ENCODE measurements at places on chromosomes 1 and 21.

DNA sequence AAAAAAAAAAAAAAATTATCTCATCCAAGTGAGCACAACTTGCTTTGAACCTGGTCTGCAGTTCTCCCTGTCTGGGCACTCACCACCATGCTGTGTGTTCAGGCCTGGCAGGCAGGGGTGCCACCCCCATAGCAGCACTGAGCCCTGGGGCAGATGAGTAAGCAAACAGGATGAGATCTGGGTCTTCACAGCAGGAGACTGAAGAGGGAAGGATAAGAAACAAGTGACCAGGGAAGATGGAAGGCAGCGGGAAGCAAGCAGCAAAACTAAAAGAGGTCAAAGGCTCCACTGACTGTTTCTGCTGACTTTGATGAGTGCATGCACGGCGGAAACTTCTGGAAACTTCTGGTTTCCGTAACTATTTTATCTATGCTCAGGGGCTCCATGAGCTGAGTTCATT, 133.5 kb upstream of the SOD1 start:
- no peak for DNase-seq

DNA sequence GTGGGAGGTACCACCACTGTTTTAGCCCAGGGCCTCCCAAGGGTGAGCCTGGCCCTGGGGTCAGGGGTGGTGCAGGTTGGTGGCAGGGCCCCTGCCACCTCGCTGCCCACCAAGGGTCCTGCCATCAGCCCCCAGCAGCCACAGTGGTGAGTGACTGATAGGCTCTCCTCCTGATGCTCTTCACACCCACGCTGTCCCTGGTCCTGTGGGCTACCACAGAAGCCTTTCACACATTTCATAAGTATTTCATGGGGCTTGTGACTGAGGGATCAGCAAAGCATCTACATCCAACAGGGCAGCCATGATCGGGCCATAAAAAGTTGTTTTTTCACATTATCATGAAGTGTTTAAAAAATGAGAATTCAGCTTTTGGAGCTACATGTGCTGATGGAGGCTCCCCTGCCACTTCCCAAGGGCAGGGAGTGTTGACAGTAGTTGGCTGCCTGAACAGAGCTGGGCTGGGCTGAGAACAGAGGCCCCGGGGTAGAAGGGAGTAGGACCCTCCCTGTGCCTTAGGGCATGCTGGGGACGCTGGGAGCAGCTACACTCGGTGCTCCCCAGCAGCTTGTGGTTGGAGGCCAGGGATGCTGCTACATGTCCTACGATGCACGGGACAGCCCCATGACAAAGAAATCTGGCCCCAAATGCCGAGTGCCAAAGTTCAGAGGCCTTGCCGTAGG, 73.1 kb upstream of the TMEM51 start:
- no peak for DNase-seq

GRCh38 chr1:220363196-220363837, 91.1 kb upstream of the RAB3GAP2 start:
- DNase-seq, result no peak

DNA sequence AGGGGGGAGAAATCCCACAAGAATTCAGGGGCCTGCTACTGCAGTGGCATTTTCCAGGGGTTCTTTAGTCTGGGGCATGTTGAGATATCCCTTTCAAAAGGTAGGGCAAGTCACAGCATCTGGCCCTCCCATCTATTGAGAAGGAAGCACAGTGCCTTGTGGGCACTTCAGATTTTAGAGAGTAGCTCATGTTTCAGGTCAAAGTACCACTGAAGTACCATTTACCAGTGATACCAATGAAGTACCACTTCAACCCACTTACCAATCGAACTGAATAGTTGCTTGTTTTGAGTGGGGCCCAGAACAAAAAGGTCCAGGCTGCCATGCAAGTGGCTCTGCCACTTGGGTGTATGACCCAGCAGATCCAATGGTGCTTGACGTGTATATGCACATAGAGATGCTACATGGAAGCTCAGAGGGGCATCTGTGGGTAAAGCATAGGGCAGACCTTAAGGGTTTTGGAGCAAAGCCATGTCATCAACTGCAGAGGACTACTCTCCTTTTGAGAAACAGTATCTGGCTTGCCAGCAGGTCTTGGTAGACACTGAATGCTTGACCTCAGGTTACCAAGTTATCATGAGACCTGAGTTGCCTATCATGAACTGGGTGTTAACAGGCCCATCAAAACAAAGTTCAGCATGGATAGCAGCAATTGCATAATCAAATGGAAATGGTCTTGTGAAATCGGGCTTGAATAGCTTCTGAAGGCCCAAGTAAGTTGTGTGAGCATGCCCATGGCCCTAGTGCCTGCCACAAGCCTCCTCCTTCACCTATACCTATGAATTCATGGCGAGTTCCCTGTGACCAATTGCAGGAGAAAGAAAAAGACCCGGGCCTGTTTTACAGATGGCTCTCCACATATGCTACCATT, 23.5 kb downstream of the PLA2G2D start:
- DNase-seq, result no peak

GRCh38 chr1:192764675-192765074, 44.2 kb upstream of the RGS2 start:
- no peak for DNase-seq

GRCh38 chr1:119651641-119652040, 3.6 kb upstream of the ZNF697 start:
- DNase-seq, result no peak

DNA sequence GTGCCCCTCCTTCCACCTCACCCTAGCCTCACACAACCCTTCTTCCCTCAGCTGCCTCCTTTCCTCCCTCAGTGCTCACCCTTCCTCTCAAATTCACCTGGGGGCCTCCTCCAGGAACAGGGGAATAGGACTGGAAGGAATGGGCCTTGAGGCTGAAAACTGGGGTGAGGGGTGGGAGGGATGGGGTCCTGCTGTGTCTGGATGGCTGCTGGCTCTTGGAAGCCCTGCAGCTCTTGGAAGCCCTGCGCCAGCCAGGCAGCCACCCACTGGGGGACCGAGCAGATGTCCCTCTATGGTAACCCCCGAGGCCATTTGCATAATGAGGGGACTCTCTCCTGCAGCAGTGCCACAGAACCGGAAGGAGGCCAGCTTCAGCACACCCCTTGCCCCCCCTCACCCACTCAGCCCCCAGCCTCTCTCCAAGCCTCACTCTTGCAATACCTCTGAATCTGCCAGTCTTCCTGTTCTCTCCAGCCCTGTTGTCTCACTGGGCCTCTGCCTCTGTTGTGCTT, 85.2 kb downstream of the KIRREL1 start:
- DNase-seq, result no peak

GRCh38 chr1:175818929-175819328, 75.5 kb upstream of the TNR start:
- no peak for DNase-seq

DNA sequence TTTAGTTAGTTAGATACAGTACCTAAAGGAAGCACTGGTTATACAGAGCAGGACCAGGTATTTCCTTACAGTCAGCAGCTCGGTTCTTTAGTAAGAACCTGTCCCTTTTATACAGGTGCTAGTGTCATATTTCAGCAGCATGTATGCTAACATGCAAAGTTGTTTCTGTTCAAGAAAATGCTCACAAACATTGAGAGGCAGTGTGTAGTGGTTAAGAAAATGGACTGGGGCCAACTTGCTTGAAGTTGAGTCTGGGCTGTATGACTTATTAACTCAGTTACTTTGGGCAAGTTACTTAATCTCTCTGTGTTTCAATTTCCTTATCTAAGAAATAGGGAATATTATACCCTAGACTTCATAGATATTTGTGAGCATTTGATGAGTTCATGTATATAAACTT, 31.1 kb downstream of the AK4 start:
- DNase-seq, result no peak

DNA sequence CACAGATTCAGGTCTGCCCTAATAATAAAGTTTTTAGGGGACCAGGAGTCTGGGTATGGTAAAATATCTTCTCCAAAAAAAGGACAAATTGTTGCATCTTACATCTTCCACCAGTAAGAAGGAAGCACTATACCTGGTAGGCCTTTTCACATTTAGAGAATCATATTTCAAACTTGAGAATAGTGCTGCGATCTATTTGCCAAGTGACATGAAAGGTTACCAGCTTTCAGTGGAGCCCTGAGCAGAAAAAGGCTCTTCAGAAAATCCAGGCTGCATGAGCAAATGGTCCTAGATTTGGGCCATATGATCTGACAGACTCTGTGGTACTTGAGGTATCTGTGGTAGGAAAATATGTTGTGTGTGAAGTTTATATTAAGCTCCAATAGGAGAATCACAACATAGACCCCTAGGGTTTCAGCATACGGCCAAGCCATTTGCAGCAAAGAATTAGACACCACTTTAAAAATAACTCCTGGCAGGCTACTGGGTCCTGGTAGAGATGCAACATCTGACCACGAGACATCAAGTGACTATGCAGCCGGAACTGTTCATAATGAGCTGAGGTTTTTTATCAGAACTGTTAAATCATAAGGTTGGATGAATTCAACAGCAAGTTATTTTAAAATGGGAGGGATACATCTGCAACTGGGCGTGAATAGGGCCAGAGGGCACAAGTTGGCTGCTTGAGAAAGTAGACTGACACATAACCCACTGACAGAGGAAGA, 38.6 kb upstream of the CCDC190 start:
- DNase-seq, result no peak

DNA sequence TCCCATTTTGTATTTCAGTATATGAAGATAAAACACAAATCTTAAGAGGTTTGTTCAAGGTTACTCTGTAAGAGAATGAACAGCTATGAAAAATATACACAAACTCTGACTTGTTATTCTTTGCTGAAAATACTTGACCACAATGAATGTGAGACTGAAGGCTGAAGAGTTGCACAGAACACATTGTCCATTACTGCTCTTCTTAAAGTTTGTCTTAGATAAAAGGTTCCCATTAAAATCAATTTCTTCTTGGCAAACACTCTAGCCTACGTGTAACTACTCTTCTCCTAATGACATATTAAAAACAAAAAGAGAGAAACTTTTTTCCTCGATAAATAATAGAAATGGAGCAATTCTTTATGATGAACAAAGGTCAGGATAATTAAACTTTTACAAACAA, 45.2 kb upstream of the RABGAP1L start:
- DNase-seq, result no peak

DNA sequence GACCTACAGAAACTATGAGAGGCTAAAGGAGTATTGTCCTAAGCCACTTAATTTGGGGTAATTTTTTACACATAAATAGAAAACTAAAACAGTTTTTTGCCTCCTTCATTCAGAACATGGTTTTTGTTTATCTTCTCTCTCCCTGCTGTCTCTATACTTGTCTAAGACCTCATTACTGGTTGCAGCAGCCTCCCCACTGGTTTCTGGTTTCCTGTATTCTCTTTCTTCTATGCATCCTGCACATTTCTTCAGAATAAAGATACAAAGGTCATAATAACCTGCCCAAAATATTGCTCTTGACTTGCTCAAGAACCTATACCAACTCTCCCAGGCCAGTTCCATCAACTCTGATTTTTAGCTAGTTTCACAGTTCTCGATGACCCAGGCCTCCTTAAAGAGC, 19.8 kb upstream of the BOLA1 start:
- DNase-seq, result no peak

- no peak for DNase-seq
Measured at GRCh38 chr1:201556841-201557571, 18.1 kb downstream of the NAV1 start.

DNA sequence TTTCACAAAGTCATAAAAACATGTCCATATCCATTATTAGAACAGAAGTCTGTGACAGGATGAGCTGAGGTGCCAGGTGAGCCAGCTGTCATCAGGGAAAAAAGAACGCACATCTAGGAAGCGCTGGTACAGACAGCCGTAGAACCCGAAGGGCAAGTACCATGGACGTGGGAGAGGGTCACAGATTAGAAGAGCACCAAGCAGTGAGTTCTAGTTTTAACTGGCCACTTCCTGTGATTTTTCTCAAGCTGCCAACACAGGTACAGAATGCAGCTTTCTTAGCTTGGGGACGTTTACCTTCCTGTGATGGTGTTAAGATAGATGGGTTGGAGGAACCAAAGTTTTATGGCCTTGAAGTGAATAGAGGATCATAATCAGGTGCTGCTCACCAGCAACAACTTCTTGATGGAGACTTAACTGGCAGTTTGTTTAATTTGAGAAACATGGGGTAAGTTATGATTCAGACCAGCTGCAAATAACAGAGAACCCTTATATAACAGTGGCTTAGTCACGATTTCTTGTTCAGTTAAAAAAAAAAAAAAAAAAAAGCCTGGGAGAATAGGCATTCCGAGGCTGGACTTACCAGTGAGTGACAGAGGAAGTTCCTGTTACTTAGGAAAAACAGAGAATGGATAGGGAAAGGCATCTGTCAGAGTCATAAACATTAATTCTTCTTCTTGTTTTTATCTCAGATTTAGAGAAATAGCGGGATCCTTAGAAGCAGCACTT, 30.9 kb downstream of the AGT start:
- no peak for DNase-seq

GRCh38 chr1:18752409-18752808, 107.1 kb downstream of the TAS1R2 start:
- no peak for DNase-seq

GRCh38 chr1:239457491-239458143, 71.2 kb downstream of the CHRM3 start:
- DNase-seq, result no peak

GRCh38 chr1:8578132-8578877, 239.1 kb downstream of the RERE start:
- DNase-seq, result peak; percentile 34

- DNase-seq, result no peak
Measured at GRCh38 chr1:87236585-87236984, 92.1 kb upstream of the LMO4 start.

- DNase-seq, result no peak
Measured at GRCh38 chr21:39006571-39007311, 176.5 kb downstream of the PSMG1 start.

DNA sequence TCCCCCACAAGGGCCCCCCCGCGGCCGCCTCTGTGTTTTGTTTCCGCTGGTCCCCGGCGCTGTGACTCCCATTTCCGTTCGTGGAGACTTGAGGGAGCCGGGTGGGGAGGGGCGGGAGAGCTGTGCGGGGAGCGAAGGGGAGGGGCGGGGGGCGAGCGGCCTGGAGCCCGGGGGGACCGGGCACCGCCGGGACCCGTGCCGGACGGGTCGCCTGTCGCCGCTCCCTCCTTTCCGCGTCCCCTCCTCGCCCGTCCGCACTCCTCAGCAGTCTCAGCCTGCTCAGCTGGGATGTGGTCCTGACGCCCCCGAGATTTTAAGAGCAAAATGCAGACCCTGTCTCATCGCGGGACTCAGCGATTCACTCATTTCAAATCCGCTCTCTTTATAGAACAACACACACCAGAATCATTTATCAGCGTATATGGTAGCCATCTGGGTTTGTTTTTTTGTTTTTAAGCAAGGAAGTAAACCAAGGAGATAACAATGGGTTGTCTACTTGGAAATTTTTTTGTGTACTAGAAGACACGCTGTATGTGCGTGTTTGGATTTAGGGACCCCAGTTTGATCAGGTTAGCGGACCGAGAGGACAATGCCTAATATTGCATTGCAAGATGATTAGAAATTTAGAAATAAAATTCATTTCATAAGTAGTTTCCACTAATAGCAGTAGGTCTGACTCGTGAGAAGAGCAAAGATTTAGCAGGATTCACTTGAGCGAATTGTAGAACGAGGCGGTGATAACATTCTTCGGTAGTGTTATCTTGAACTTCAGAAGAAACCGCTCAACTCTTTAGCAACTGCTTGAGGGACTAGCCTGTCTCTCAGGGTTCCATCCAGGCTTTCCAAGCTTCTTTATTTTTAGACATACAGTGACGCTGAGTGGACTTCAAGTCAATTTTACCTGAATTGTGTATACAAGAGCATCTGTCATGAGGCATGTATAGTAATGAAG, 1.1 kb downstream of the GABPA start:
- DNase-seq, result peak; percentile 88

GRCh38 chr1:91732291-91733107, 153.5 kb downstream of the TGFBR3 start:
- no peak for DNase-seq
